ENCODE measurements at places on chromosomes 5 and 9.

DNA sequence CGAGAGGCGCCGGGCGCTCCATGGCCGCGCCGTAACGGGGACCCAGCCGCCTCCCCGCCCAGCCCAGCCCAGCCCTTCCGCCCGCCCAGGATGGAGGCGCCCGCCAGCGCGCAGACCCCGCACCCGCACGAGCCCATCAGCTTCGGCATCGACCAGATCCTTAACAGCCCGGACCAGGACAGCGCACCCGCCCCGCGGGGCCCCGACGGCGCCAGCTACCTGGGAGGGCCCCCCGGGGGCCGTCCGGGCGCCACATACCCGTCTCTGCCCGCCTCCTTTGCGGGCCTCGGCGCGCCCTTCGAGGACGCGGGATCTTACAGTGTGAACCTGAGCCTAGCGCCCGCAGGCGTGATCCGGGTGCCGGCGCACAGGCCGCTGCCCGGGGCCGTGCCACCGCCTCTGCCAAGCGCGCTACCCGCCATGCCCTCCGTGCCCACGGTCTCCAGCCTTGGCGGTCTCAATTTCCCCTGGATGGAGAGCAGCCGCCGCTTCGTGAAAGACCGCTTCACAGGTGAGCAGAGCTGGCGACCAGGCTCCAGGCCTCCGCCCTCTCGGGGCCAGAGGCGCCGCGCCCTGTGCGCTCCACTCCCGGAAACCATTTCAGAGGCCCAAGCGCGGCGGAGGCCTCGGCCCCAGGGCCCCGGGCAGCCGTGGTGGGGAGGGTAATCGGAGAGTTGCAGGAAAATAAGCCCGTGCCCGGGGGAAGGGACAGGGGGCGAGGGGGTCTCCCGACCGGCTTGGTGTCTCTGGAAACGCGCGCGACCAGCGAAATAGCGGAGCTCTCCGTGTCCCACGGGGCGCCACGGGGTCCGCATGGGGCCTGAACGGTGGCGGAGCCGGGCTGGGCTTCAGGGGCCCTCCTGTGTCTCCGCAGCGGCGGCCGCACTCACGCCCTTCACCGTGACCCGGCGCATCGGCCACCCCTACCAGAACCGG, 496 bp downstream of the TLX3 start:
- no peak for DNase-seq

GRCh38 chr5:132280371-132281240, 13.6 kb upstream of the SLC22A4 start:
- DNase-seq: no peak

GRCh38 chr9:82961504-82962125, 101.3 kb downstream of the RASEF start:
- DNase-seq: peak; percentile 90

- no peak for DNase-seq
These were observed 112.0 kb downstream of the ADAMTS16 start for GRCh38 chr5:5252106-5252505.

DNA sequence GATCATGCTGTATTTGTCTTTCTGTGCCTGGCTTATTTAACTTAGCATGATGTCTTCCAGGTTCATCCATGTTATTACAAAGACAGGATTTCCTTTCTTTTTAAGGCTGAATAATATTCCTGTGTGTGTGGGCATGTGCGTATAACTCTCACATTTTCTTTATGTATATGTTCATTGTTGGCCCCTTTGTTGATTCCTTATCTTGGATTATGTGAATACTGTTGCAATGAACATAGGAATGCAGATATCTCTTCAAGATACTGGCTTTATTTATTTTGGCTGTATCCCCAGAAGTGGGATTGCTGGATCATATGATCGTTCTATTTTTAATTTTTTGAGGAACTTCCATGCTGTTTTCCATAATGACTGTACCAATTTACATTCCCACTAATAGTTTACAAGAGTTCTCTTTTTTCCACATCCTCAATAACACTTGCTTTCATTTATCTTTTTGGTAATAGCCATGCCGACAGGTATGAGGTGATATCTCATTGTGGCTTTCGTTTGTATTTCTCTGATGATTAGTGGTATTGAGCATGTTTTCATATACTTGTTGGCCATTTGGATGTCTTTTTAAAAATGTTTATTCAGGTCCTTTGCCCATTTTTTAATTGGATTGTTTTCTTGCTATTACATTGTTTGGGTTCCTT, 38.0 kb downstream of the CREBRF start:
- DNase-seq: no peak

- DNase-seq: no peak
These were observed 46.6 kb downstream of the COL5A1 start for GRCh38 chr9:134688231-134688630.

DNA sequence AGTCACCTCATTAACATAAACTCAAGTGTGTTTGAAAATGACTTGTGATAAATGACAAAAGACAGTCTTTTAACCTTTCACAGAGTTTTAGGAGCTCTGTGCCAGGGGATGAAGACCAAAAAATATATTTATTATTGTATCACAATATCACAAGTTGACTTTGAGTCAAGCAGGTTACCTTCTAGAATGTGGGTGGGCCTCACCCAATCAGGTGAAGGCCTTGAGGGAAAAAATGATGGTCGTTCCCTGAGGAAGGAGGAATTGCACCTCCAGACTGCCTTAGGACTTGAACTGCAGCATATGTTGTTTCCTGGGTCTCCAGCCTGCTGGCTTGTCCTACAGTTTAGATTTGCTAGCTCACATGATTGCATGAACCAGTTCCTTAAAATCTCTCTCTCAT, 41.6 kb upstream of the PANK3 start:
- no peak for DNase-seq

DNA sequence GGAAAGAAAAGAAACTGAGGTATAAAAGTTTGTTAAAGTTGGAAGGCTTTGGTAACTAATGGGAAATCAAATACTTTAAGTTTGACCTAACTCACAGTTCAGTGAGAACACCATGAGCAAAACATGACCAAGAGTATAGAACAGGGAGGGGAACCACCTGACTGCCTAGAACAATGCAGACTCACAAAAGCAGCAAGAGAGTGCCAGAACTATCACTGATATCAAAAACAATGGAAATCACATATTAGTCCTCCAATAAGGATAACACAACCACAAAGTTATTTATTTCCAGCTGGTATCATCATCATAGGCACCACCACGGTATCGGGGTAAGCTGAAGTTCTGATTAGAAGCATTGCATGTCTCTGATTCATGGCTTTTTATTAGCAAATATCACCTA, 77.5 kb downstream of the TRPM6 start:
- DNase-seq: no peak

- DNase-seq: no peak
These were observed 161.7 kb upstream of the LHFPL2 start for GRCh38 chr5:78810098-78810920.

DNA sequence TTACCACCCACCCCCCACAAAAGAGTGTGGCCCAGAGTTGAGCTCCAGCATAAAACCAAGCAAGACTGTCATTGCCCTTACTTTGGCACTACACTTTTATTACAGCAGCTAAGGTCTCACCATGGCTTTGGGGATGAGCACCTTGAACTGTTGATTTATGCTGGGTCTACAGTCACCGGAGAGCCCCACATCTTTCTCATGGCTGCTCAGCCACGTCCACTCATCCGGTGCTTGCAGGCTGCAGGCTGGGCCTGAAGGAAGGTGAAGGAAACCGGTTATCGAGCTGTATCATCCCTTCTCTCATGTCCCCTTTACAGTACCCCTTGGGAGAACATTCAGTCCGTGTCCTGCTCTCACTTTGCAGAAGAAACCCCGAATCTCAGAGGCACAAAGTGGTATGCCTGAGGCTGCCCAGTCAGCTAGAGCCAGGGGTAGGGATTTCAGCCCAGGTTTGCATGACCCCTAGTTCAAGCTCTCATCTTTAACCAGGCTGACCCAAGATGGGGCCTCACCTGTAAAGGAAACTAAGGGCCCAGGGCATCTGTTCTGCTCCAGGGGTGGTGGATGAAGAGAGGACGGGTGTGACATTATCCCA, 11.6 kb downstream of the TMOD1 start:
- DNase-seq: no peak

DNA sequence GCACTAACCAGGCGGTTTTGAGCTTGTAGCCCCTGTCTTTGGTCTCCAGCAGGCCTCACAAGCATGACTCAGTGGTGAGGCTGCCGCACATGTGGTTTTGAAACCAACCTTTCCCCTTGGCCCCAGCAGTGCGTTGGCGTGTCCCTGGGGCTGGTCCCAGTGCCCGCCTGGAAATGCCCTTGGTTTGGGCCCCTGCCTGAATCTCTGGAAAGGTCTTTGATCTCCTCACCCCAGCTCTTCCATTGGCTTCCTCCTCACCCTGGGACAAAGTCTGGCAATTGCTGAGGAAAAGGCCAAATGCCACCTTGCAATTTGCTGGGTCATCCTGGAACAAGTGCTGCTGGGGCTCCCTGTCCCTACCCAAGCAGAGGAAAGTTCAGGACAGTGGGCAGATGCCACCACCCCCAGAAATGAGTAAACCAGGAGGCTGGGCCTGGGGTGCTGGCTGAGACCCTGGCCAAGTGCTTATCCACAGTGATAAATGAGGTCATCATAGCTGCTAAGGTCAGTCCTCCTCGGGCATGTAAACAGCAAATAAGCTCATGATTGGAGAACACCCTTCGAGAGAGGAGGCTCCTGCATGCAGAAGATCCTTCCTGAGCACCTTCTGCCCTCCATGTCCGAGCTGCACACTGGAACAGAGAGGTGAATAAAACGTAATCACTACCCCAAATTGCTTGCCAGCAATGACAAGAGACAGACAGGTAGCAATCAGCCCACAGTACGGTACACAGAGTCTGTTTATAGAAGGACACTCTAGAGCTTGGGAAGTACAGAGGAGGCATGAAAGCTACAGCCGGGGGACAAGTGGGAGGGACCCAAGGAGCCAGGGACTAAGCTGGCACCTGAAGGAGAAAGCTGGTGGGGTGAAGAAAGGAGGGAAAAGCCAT, 98.9 kb upstream of the CPEB4 start:
- DNase-seq: no peak

DNA sequence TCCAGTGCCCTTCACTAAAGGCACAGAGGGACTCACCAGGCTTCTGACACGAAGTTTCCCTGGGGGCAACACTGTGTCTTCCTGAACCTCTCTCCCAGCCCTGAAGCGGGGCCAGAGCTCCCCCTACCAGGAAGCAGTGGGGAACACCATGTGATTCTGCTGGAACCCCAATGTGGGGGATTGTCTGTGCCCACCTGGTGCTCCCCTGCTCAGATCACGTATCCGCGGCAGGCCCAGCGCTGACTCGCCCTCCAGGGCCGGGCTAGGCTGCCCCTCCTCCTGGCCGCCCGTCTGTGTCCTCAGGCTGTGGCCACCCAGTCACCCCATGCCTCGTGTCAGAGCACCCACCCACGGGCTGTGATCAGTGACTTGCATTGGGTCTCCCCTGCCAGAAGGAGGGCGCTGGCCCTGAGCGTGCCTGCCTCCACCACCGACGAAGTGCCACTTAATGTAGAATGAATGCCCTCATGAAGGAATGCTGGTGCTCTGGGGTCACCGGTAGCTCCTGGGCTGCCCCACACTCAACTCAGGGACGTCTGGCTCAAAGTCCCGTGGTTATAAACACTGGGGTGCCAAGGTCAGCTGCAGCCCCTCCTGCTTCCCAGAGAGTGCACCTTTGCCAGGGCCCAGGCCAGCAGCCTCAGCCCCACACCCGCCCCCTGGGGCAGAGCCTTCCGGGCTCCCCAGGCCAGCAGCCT, 22.1 kb downstream of the SARDH start:
- DNase-seq: no peak

DNA sequence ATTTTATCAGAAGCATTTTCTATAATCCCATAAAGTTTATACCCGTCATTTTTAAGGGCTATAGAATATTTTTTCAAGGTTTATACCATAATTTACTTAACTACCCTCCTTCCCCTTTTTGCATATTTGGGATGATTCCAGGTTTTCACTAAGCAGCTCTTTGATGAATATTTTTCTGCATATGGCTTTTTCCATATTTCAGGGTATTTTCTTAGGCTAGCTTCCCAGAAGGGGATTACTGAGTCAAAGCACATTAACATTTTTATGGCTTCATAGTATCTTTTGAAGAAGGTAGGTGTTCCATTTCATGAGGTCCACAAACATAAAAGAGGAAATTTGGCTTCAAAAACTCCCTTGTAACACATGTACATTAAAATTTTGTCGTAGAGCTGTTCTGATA, 14.6 kb upstream of the COL15A1 start:
- no peak for DNase-seq

Data from DMS53 (cell line).